ENCODE measurements at places on chromosomes 11 and 22. TPM values are rescaled to one million over a fixed set of nuclear protein-coding genes. Genes with fewer than 3 reads are reported as not detected.

The DCDC1 gene
- total RNA-seq = 0.27 TPM

The FOLR2 gene
- not detected for total RNA-seq

The PES1 gene
- 78.4 TPM for total RNA-seq

The PRAME gene
- not detected for total RNA-seq

The RFPL3 gene
- total RNA-seq = not detected

The GAB4 gene
- 1.5 TPM for total RNA-seq

The KRTAP5-10 gene
- not detected for total RNA-seq

The SPTY2D1 gene
- 14.1 TPM for total RNA-seq

The NCAM1 gene
- 1.6 TPM for total RNA-seq

The LRRC56 gene
- total RNA-seq = 0.54 TPM

The CNIH2 gene
- total RNA-seq = 10.8 TPM

The PNPLA5 gene
- 6.8 TPM for total RNA-seq

The BBOX1 gene
- total RNA-seq = not detected

The SYCE3 gene
- not detected for total RNA-seq

The KCNK7 gene
- not detected for total RNA-seq

The ANO5 gene
- total RNA-seq = 8.3 TPM

The INSC gene
- 1.5 TPM for total RNA-seq

The MISFA gene
- total RNA-seq = not detected

The OR52E8 gene
- not detected for total RNA-seq

The CALCB gene
- total RNA-seq = 7.9 TPM

The SCGB1A1 gene
- not detected for total RNA-seq

The SSTR3 gene
- 0.66 TPM for total RNA-seq

The ACTN3 gene
- total RNA-seq = 3.8 TPM

The CTSF gene
- total RNA-seq = 51.1 TPM

The PICK1 gene
- total RNA-seq = 28.3 TPM

The UBQLNL gene
- 0.35 TPM for total RNA-seq

The CDC45 gene
- total RNA-seq = 23.8 TPM

The GAL gene
- 80.9 TPM for total RNA-seq

The BTG4 gene
- 0.31 TPM for total RNA-seq

The MS4A8 gene
- total RNA-seq = not detected

The GP1BB gene
- 1.3 TPM for total RNA-seq

The MFNG gene
- total RNA-seq = 3.8 TPM

The TUBA8 gene
- not detected for total RNA-seq

The TREH gene
- total RNA-seq = not detected

The SAA4 gene
- total RNA-seq = not detected

The USH1C gene
- 1.3 TPM for total RNA-seq

The OR52A1 gene
- 4.3 TPM for total RNA-seq

The CHID1 gene
- total RNA-seq = 51.2 TPM

The IFITM10 gene
- total RNA-seq = not detected

The OR52N5 gene
- not detected for total RNA-seq

The SCUBE2 gene
- total RNA-seq = not detected

The MIOX gene
- total RNA-seq = 0.16 TPM

The TPBGL gene
- 0.21 TPM for total RNA-seq

The VPREB1 gene
- not detected for total RNA-seq

The CNTF gene
- total RNA-seq = 1.8 TPM

The POLD4 gene
- total RNA-seq = 23.0 TPM

The PKNOX2 gene
- total RNA-seq = 0.83 TPM

The ZFP91 gene
- 30.2 TPM for total RNA-seq

The TRIM48 gene
- total RNA-seq = not detected

The APOL4 gene
- not detected for total RNA-seq

The MPPED2 gene
- 15.8 TPM for total RNA-seq

The CXCR5 gene
- total RNA-seq = not detected

The PRR14L gene
- 43.4 TPM for total RNA-seq

The APOA1 gene
- not detected for total RNA-seq

All from GM23338 (cell line).